ENCODE measurements at places on chromosomes 6 and 20. TPM values are rescaled to one million over a fixed set of nuclear protein-coding genes. Genes with fewer than 3 reads are reported as not detected.

Gene ADGRF1
- not detected for total RNA-seq

Gene DPPA5
- total RNA-seq, result not detected

Gene CD93
- 1.8 TPM for total RNA-seq

Gene ZBTB9
- total RNA-seq, result 9.0 TPM

Gene C6orf141
- total RNA-seq, result 0.47 TPM

Gene ASCC3
- 54.3 TPM for total RNA-seq

Gene AVP
- total RNA-seq, result not detected

Gene NEU1
- 16.7 TPM for total RNA-seq

Gene HLA-DQB2
- total RNA-seq, result 1.8 TPM

Gene PCSK2
- total RNA-seq, result not detected

Gene ULBP3
- total RNA-seq, result 1.1 TPM

Gene PIGU
- total RNA-seq, result 21.6 TPM

Gene FLRT3
- not detected for total RNA-seq

Gene ATP6V1G2
- 3.7 TPM for total RNA-seq

Gene CNR1
- total RNA-seq, result not detected

Gene TSPO2
- not detected for total RNA-seq

DNA sequence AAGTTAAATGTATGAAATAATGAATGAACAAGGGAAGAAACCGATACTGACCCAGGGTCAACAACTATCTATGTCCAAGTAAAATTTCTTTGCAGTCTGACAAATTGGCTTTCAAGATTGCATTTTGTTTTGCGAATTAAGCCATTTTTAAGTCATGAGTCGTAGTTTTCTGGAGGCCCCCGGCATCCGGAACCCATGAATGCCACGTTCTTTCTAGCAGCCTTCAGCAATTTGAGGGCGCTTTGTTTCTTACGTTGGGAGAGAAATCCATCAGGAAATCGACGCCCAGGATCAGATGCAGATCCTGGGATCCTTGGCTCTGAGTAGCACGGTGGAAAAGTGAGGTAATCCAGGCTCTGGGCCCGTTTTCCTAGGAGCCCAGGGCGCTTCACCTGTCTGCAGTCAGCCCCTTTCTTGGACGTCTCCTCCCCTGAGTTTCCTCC lies 309 bp upstream of the ABRACL start:
- no peak for DNase-seq

DNA sequence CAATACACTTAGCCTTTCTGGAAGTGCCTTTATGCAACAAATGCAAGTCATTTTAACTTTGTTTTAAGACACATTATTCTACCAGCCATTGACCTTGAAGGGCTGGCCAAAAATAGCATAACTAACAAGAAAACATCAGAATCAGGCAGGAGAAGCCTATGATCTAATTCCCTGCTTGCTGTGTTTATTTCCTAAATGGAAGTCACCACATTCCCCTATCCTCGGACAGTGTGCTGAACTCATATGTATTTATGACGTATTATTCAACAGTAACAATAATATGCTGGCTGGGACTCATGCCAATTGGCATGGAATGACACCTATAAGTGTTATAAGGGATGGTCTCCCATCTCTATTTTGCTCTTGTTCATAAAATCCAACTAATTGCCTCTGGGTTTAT lies 140.7 kb downstream of the MAP3K7 start:
- DNase-seq, result no peak

DNA sequence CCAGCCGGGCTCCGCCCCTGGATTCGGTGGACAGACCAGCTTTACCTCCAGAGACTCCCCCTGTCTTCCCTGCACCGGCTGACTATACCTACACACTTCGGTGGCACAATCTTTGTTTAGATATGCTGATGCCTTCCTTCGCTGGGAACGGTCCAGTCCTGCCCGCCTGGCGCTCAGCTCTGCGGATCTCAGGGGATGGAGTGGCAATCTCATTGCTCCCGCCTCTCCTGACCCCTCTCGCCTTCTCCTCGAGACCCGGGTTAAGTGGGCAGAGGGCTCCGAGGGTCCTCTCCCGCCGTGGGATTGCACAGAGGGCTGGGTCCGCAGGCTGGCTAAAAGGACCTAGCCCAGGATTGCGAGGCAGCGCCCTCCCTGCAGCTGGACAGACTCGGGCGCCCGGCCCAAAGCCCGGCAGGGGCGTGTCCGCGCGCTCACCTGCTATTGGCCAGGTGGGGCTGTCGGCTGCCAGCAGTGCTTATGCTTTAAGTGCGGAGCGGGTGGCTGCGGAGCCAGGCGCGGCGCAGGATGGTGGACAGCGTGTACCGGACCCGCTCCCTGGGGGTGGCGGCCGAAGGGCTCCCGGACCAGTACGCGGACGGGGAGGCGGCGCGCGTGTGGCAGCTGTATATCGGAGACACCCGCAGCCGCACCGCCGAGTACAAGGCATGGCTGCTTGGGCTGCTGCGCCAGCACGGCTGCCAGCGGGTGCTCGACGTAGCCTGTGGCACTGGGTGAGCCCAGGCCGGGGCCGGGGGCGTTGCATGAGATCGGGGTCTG lies at the start of gene GNMT:
GNMT (plus strand) TSS at position 512 of the 777 bp plus-strand sequence; CDS start at position 526, 14 bp downstream.
- DNase-seq, result peak; percentile 27

- no peak for DNase-seq
Measured at GRCh38 chr6:141169419-141169818, 963.3 kb upstream of the GJE1 start.

DNA sequence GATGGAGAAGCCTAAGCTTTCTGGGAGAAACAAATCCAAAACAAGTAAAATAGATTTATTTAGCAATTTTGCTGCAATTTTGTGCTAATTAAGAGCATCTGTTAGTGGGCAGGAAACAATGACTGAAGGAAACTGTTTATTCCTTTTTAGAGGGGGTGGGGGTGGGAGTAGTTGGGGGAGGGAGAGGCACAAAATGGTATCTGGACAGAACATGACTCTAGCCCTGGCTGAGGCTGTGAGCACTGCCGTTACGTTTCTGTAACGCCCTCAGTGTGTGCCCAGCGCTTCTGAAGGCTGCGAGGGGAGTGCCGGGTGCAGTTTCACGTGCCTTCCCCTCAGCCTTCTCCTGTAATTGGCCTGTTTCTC lies 28.8 kb downstream of the METTL24 start:
- no peak for DNase-seq

- no peak for DNase-seq
Measured at GRCh38 chr6:142686507-142686887, 258.5 kb downstream of the HIVEP2 start.

GRCh38 chr20:50817776-50818172 lies 22.9 kb downstream of the BCAS4 start:
- DNase-seq, result peak; percentile 14

- DNase-seq, result peak; percentile 10
Measured at GRCh38 chr20:19903168-19903811, 113.9 kb upstream of the NAA20 start.

DNA sequence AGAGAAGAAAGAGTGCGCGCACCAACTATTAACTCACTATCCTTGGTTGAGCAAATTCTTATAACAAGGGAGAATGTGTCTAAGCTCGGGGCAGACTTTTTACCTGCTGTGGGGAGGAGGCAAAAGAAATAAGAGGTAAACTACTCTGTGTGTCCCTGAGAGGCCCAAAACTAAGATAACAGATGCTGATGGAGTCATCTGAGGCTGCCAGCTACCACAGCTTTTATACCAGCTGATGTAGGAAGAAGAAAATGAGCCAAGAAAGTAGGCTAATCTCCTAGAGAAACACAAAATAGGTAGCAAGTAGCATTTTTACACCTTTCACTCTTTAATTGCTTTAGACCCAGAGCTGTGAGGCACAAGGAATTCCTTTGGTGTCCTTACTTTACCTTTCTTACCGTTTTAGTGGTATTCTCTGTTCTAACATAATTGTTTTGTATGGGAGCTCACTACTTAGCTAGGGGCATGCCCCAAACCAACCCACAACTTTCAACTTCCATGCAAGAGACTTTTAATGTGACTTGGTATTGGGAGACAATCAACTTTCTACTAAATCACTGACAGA lies 27.8 kb upstream of the PIM1 start:
- DNase-seq, result no peak

DNA sequence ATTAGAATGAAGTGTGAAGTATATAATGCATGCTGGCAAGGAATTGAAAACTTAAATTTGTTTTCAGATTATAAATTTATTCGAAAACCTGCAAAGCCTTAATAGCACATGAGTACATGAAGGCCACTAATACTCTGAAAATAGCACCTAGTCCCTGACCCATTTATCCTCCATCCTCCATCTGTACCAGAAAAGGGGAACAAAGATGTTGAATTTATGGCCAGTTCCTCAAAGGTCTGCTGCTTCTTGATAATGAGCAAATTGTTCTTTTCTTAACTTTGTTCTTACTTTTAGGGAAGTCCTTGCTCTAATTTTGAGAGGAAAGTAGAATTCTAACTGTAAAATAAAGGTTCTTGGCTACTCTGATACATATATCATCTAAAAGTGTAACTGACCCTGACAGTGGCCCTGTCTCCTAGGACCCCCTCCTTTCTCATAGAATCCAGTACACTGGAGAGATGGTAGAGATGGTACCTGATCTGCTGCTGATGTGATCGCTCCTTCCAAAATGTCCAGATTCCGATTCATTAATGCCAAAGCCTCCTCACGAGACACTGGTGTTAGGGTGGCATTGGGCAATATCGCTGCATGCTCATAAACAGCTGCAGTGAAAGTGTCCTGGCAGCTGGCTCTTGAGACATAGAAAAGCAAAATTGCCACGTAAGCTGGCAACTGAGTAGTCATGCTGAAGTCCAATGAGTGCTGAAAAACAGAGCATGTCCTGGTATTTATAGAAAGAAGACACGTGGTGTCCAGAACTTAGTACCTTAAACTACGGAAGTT lies at the start of gene VNN1:
VNN1 (minus strand) TSS at position 704 of the 783 bp plus-strand sequence; CDS start at position 684, 20 bp downstream.
- no peak for DNase-seq

GRCh38 chr6:15349379-15349778 lies 103.5 kb downstream of the JARID2 start:
- DNase-seq, result no peak

GRCh38 chr6:16844183-16844582 lies 82.9 kb upstream of the ATXN1 start:
- DNase-seq, result no peak

DNA sequence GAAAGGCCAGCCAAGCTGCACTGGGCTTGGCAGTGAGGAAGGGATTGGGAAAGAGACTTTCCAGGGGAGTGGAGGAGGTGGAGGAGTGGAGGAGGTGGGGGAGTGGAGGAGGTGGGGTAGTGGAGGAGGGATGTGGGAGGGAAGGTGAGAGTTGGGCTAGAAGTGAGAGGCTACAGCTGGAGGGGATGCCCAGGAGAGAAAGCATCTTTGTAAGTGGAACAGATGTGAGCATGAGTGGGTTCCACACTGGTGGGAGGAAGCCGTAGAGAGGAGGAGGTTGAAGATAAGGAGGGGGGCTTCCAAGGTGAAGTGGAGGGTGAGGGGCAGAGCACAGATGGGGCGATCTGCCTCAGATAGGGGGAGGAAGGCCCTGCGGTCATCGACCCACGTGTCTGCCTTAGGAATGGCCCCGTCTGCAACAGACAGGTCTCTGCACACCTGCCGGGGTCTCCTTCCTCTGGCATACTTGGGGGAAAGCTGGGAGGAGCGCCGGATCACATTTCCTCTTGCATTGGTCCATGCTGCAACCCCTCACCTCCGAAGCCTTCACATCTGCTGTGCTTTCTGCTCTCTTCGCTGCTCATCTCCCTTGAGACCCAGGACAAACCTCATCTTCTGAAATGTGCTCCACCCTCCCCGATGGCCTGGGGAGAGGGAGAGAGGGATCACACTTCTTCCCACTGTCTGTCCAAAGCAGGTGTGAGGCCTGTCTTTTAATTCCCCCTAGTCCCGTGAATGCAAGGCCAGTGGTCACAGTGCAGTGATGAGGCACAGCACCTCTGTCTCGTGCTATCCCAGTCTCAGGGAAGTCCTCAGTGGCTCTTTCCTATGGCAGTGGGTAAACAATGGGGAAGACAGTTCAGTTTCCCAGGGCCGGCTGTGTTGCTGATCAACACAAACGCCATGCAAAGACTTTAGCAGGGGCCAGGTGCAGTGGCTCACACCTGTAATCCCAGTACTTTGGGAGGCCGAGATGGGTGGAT lies 48.6 kb upstream of the SNX9 start:
- DNase-seq, result no peak

DNA sequence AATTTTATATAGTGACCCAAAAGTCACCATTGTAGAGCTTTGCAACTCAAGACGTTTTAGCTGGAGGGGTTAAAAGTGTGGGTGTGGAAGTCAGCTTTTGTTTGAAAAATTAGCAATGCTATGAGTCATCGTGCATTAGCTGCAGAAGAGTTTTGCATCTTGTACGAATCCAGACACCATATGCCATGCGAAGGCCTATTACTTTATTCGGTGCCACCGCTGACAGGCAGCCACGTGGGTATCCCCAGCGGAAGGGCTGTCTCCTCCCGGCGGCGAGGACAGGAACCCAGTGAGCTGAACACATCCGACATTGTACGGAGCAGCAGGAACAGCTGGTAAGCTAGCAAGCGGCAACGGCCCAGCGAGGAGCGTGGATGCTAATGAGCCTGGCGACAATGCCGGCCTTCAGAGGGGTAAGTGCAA lies 84.4 kb downstream of the INSM1 start:
- peak; percentile 66 for DNase-seq

GRCh38 chr6:27825025-27825793 lies 87.0 kb downstream of the OR2B2 start:
- DNase-seq, result no peak

- DNase-seq, result no peak
Measured at GRCh38 chr20:402496-402885, 5.6 kb upstream of the RBCK1 start.
